ENCODE measurements at places on chromosomes 13 and 19.
A peak's percentile ranks its signal among the peaks of the same experiment; 100 is the strongest.

DNA sequence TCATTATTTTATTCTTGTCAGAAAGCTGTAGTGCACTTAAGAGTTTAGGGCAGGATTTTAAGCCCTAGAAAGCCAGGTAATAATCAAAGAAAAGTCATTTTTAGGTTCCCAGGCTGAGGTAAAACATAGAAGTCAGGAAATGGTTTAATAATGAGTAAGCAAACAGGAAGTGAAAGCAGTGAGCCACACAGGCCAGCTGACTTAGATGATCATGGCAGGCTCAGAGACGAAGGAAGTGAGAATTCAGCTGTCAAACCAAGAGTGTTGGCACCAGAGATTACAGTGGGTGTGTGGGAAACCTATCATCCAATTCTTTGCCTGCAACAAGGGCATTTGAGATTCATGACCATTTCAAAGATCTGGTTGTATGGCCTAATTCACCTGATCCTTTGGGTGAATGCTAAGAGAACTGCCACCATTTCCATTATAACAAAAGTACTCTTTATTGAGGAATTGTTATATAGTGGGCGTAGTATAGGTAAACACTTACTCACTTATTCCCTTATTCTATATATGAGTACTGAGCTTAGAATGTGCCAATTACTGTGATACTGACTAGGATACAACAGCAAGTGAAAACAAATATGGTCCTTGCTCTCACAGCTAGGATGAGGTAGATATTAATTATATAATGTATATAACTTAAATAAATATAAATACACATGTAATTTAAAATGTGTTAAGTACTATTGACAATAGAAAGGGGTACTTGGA is 103.7 kb upstream of the EDNRB start:
- peak; percentile 7 for DNase-seq

DNA sequence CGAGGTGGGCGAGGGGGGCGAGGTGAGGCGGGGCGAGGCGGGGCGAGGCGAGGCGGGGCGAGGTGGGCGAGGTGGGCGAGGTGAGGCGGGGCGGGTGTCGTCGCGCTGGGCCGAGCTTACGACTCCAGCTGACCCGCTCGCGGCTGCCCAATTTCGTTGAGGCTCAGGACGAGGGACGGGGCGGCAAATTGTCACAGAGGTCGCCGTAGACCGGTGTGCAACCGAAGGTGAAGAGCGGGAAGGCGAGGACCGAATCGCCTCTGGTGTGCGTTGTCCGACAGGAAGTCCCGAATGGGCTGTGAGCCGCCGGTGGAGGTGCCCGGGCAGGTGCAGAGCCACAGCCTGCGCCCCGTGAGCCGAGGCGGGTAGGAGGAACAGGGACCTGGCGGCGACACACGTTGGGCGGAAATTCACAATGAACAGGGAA is at the start of gene LACC1:
LACC1 (plus strand) TSS at position 150 of the 427 bp plus-strand sequence. CDS start 1,082 bp downstream, outside the sequence.
- peak; percentile 6 for DNase-seq

DNA sequence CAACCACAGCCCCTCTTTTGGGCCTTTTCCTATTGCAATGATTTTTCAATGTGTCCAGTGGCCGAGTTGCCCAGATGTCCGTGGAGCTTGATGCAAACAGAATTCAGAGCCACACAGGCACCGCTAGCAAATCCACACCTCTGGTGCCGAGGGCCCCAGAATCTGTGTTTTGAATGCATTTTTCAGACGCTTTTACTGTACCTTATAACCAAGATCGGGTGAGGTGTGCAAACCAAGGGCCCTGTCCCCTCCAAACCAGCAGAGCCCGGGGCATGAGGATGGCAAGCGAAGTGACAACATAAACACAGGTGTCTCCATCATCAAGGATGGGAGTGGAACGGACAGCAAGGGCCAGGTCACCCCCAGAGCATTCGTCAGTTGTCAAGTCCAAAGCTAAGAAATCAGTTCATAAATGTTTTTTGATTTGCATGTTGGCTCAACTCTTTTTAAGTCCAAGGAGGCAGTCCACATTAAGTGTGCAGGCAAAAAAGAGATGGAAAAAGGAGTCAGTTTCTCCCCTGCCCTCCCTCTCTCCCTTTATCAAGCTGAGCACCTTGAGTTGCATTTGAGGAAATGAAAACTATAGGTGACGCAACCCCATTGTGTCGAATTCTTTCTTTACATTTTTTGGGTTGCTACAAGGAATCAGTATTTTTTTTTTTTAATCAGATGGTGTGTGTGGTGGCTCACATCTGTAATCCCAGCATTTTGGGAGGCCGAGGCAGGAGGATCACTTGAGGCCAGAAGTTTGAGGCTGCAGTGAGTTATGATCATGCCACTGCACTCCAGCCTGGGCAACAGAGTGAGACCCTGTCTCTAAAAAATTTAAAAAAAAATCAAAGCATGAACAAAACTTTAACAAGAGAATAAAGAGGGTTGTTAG is 2.9 kb downstream of the CCDC8 start:
- no peak for DNase-seq

- no peak for DNase-seq
Measured at GRCh38 chr13:107765724-107766401, 449.5 kb downstream of the LIG4 start.

GRCh38 chr13:74287724-74288169 is 153.5 kb upstream of the KLF12 start:
- peak; percentile 64 for DNase-seq

- DNase-seq: peak; percentile 88
Measured at GRCh38 chr13:49495783-49496762, at the start of gene PHF11. Gene PHF11 (plus strand): TSS chr13:49495953. CDS start chr13:49496002, 49 bp downstream.

DNA sequence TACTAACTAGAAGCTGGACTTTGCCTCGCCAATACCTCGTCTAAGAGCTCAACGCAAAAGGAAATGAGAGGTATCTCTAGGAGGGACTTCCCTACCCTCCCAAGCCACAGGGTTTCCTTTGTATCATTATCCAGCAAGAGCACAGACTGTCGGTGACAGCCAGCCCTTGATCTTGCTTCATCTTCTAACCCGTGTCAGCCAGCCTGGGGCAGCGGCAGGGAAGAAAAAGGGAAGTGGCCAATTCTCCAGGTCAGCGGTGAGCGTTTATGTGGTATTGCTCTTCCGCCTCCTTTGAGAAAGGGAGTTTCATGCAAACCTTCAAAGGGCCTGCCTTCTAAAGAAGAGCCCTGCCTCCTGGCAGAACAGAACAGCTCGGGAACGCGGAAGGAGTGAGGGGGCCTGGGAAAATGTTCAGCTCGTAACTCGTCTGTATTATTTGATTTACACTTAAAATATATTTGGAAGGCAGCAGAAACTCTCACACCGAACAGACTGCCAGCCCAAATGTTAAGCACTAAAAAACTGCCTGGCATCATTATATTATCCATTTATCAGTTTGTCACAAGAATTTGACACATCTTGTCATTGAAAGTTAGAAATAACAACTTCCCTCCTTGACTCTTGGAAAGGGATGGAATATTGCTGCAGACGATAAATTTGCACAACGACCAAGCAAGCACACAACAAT is 41.8 kb downstream of the EFNB2 start:
- no peak for DNase-seq

- no peak for DNase-seq
Measured at GRCh38 chr13:94317063-94317491, 162.4 kb downstream of the DCT start.

- no peak for DNase-seq
Measured at GRCh38 chr19:46186717-46187101, 38.7 kb downstream of the IGFL2 start.

DNA sequence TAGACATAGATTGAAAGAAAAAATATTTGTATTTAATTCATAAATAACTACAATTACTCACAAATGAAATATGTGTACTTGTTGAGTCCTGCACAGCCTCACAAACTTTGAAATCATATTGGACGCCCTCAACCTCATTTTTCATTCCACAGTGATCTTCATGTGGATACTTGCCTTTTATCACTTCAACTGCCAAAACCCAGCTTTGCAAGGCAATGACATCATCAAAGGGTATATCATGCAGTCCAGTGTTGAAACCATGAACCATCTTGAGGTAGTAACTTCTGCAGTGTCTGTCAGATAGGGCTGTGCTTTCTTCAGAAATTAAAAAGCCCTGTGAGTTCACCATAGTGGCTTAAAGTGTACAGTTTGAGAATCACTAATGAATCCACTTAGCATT is 82.2 kb downstream of the HS6ST3 start:
- no peak for DNase-seq

GRCh38 chr13:80201694-80202468 is 139.0 kb downstream of the SPRY2 start:
- DNase-seq: no peak

- no peak for DNase-seq
Measured at GRCh38 chr13:49046002-49046401, 70.3 kb downstream of the FNDC3A start.

DNA sequence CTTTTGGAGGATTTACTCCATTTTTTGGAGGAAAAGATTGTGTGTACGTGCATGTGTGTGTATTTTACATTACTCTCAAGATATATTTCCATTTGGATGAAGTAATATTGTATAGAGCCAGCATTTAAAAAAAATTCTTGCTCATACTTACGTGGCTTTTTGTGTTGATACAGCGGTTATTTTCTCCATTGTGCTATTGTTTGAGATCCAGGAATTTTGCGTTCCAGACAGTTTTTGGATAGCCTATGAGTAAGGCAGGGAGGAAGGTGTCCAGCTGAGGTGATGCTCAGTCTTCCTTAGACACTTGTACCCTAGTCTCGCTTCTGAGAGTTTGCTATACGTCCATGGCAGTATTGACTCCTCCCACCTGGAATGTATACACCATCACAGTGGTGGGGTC is 92.2 kb upstream of the ARHGEF7 start:
- DNase-seq: no peak

GRCh38 chr13:29817604-29818378 is 32.6 kb downstream of the UBL3 start:
- DNase-seq: no peak

- DNase-seq: no peak
Measured at GRCh38 chr13:111472083-111472482, 151.6 kb downstream of the TEX29 start.

Data from CD8-positive, alpha-beta T cell (primary cell).